ENCODE measurements at places on chromosomes 12 and 14. TPM values are rescaled to one million over a fixed set of nuclear protein-coding genes. Genes with fewer than 3 reads are reported as not detected.

The ZFYVE26 gene
- total RNA-seq, result 38.1 TPM

The TMEM229B gene
- 34.9 TPM for total RNA-seq

DNA sequence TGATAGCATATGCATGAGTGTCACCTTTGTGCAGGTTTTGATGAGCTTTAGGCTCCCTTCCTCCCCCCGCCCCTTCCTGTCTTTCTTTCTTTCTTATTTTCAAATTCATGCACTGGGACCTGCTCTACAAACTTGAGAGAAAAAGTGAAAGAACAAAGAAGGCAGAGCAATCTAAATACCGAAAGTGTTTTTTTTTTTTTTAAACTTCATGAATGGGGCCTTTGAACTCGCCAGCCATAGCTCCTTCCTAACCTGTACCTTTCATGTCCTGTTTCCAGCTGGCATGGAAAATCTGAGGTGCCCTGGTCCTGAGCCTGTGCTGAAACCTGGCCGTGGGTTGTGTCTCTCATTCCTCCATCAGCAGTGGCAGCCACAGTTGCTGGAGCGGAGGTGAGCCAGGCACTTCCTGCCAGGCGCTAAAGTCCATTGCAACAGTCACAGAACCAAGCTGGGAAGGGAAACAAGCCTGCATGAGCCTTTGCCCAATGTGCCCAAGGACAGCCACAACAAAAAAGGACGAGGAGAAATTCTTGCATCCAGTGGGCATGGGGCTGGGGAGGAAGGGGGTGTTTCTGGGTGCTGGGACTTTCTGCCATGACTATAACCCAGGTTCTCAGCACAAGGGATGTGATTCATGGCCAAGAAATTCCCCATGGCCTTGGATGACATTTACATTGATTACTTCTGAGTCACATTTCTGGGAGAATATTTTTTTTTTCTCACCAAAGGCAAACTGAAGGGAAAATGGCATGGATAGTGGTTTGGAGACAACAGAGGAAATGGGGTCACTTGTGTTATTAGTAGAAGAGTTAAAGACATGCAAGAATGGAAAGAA, 102.7 kb downstream of the TMEM30B start:
- H3K36me3 ChIP-seq, result no peaks in the 10 kb centered on the region
- no peaks in the 10 kb centered on the region for H3K27me3 ChIP-seq
- no peak overlapping the region for H3K27ac ChIP-seq
- H3K4me1 ChIP-seq, result peaks cover 9% of the 10 kb centered on the region

The SLC6A15 gene
- not detected for total RNA-seq

GRCh38 chr14:33909380-33910084, 41.3 kb downstream of the EGLN3 start:
- no peaks in the 10 kb centered on the region for H3K36me3 ChIP-seq
- DNase-seq, result no peak
- no peak overlapping the region for H3K4me3 ChIP-seq

- no peak for DNase-seq
- no peaks in the 10 kb centered on the region for H3K27me3 ChIP-seq
- no peak overlapping the region for H3K4me3 ChIP-seq
Observed at GRCh38 chr14:24613241-24613640, 3.8 kb upstream of the GZMH start.

DNA sequence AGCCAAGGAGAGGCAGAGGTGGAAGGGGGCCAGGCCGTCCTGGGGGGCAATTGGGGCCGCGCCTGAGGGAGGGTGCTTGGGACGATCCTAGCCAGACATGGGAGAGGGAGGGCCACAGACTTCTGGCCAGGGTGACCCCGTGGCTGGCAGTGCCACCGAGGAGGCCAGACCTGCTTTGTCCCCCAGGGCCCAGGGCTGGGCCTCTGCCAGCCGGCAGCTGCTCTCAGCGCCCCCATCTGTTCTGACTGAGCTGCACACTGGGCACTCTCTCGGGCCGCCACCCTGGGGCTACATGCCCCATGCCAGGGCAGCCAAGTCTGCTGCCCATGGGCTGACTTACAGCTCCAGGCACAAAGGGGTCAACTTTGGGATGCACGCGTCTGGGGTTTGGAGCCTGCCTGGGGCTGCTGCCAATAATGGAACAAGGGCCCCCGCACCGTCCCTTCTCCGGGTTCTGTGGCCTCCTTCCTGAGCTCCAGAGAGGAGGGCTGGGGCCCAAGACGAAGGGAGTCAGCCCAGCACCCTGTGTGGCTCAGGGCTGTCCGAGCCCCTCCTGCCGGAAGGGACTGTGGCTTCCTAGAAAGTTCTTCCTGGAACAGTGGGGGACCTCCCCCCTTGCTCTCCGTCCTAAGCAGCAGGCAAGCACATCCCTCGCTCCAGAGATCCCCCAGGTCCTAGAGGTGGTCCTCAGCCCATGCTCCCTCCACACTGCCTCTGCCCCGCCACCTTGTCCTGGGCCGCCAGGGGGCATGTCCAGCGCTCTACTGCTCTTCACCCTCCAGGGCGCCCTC, 1.1 kb downstream of the ADSS1 start:
- no peaks in the 10 kb centered on the region for H3K36me3 ChIP-seq
- H3K27ac ChIP-seq, result no peak overlapping the region
- DNase-seq, result no peak
- no peak overlapping the region for H3K4me3 ChIP-seq

The NID2 gene
- total RNA-seq, result not detected

- no peaks in the 10 kb centered on the region for H3K27me3 ChIP-seq
- peaks cover 70% of the 10 kb centered on the region for H3K4me1 ChIP-seq
- H3K27ac ChIP-seq, result peak overlapping the region; percentile 21
- no peak overlapping the region for H3K4me3 ChIP-seq
Observed at GRCh38 chr12:12460935-12461922, 101.4 kb downstream of the DUSP16 start.

DNA sequence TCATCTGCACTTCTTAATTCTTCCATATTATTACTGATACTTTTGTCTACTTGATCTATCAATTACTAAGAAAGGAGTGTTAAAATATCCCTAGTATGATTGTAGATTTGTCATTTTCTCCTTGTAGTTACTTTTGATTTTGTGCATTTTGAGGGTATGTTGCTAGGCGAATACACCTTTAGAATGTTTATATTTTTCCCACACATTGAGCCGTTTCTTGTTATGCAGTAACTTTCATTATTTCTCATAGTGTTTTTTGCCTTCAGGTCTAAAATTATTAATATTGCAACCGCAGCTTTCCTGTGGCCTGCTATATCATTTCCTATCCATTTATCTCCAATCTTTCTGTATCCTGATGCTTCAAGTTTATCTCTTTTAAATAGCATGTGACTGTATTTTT, 44.6 kb upstream of the C12orf42 start:
- no peaks in the 10 kb centered on the region for H3K27me3 ChIP-seq
- no peaks in the 10 kb centered on the region for H3K36me3 ChIP-seq
- H3K4me3 ChIP-seq, result no peak overlapping the region
- H3K27ac ChIP-seq, result no peak overlapping the region
- DNase-seq, result no peak

The COL2A1 gene
- not detected for total RNA-seq

DNA sequence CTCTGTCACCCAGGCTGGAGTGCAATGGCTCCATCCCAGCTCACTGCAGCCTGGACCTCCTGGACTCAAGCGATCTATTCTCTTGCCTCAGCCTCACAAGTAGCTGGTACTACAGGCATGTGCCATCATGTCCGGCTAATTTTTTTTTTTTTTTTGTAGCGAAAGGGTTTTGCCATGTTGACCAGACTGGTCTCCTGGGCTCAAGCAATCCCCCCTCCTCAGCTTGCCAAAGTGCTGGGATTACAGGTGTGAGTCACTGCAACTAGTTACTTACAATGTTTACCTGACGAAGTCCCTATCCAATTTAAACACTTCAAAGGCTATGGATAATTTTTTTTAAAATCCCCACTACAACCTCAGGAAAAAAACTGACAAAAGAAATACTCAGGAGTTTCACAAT, 1.8 kb downstream of the KRR1 start:
- no peak overlapping the region for H3K4me3 ChIP-seq
- peak overlapping the region; percentile 94 for H3K27ac ChIP-seq
- no peaks in the 10 kb centered on the region for H3K27me3 ChIP-seq

DNA sequence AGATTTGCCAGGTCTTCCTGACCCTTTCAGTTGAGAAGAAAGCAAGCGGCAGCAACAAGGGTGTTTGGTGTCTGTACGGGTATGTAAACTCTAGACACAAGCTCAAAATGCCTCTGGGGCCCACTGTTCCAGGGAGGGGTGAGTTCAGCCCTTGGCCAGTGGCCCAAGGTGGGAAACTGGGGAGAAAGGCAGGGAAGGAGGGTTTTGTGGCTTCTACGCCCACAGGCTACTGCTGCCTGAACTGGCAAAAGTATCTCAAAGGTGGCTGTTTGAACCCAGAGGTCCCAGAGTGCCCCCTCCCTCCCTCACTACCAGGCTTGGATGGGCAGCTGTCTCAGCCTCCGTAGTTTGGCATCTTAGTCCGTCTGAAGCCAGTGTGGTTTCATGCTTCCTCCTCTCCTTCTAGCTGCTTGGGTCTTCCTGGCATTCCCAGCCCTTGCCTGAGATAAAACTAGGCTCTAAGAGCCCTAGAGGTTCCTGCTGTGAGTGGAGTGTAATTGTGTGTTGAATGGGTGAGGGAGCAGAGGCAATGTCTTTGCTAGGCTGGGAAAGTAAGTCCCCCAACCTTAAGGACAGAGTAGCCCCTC, 5.5 kb downstream of the HOXC5 start:
- H3K4me1 ChIP-seq, result peaks cover 12% of the 10 kb centered on the region
- H3K36me3 ChIP-seq, result no peaks in the 10 kb centered on the region
- peaks cover 44% of the 10 kb centered on the region for H3K27me3 ChIP-seq
- no peak for DNase-seq

DNA sequence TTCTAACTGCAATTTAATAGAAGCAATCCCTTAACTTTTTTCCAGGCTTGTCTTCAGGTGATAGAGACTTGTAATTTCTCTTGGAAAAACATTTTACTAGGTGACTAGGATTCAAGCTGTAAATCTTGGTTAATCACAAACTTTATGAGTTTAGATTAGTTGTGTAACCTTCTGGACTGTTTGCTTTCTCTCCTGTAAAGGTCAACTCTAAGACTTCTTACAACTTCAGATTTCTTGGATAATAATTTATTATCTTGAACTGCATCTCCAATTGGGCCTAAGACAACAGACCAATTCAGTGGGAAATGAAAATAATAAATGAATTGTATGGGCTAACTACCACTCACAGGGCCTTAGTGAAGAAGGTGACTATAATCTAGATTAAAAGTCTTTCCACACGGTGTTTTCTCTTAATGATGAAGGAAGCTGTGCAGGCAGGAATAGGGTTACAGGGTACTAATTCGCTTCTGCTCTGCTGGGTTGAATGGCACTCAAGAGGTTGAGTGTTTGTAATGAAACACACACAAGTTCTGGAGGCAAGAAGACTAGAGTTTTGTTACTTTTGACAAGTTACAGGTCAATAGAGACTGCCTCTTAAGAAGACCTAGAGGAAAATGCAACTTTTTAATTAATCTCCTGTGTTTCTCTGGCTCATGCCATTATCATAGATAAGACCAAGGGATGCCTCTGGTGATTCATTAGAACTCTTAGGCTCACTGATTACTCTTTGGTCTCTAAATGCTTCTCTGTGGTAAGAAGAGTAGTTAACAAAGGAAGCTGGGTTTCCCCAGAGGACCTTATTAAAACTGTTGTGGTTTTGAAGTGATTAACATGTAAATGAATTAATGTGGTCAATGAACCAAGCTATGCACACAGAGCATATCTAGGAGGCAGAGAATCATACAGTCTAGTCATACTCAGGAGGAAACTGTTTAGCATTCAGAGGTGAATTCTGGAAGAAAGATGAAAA, 30.0 kb upstream of the OR4E1 start:
- H3K4me1 ChIP-seq, result peaks cover 17% of the 10 kb centered on the region
- no peaks in the 10 kb centered on the region for H3K36me3 ChIP-seq
- H3K4me3 ChIP-seq, result no peak overlapping the region
- DNase-seq, result peak; percentile 42

The CAPZA3 gene
- not detected for total RNA-seq

DNA sequence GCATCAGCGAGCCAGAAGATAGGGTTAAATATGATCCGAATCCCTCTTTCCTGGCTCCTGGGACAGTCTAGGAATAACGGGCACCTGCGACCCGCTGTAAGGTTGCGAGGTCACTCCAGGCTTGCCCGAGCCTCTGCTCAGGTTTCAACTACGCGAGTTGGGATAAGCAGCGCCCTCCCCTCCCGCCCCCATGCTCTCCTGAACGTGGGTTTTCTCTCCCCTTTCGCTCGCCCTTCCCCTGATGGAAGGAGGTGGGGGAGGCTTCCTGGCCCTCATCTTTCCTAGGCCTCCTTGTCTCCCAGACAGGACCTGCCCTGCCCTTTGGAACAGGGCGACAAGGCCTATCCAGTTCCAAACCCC, 753 bp upstream of the ATP5MC2 start:
- peaks cover 8% of the 10 kb centered on the region for H3K27me3 ChIP-seq
- peak overlapping the region; percentile 82 for H3K4me3 ChIP-seq
- peaks cover 18% of the 10 kb centered on the region for H3K36me3 ChIP-seq

DNA sequence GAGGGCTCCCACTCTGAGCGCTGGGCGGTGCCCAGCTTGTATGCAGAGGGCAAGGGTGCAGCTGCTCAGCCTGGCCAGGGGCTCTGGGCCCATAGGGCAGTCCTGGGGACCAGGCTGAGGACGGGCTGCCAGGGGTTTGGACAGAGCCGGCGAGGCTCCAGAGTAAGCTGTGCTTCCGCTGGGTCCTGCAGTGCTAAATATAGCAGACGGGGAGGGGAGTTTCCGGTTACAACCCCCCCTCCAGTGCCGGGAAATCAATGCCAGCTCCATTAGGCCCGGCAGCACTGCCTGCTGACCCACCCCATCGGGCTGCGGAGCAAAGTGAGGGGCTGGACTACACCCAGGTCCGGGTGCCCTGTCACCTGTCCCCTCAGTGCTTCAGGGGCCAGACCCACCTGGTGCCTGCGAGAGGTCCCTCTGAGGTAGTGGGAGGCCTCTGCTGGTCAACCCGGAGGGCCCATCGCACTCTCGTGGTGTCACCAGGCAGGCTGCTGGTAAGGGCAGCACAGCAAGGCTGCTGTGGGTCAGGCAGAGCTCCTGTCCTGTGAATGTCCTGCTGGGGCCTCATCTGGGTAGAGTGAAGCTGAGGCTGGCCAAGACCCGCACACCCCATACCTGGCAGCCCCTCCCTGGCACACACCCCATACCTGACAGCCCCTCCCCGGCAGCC, 2.6 kb upstream of the JAG2 start:
- no peak for DNase-seq
- H3K27ac ChIP-seq, result no peak overlapping the region
- H3K36me3 ChIP-seq, result no peaks in the 10 kb centered on the region
- H3K4me1 ChIP-seq, result peaks cover 45% of the 10 kb centered on the region
- H3K27me3 ChIP-seq, result peaks cover 4% of the 10 kb centered on the region
- no peak overlapping the region for H3K4me3 ChIP-seq

Measured in CD4-positive, alpha-beta memory T cell (primary cell).